ENCODE measurements at places on chromosomes 16 and 17.

DNA sequence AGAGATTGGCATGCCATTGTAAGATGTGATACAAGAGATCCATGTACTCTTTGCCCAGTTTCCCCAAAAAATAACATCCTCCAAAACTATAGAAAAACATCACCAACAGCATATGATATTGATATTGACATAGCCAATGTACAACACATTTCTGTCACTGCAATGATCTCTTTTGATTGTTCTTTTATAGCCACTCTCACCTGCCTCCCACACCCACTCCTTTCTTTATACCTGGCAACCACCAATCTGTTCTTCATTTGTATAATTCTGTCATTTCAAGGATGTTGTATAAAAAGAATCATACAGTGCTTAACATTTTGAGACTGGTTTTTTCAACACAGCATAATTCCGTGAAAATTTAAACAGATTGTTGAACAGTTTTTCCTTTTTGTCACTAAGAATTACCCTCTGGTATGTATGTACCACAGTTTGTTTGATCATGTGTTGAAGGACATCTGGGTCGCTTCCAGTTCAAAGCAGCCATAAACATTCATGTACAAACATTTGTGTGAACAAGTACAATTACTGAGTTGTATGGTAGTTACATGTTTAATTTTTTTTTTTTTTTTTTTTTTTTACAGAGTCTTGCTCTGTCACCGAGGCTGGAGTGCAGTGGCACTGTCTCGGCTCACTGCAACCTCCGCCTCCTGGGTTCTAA is 9.9 kb downstream of the KRTAP9-1 start:
- DNase-seq, result no peak

DNA sequence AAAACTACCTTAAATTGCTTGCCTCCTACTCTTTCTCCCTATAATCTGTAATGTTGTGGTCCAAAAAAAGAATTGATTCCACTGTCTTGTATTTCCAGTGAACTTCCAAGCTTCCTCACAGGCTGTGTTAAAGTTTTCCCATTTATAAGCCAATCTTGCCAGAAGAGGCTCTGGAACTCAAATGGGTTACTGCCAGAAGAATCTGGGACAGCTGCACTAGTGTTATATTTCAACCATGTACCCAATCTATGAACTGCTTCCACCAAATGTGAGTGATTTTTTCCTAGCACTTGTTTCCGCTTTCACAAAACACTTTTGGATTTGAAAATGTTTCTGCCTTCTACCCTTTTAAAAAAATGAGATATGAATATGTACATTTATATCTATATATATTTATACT is 1.8 kb downstream of the CCDC43 start:
- no peak for DNase-seq

DNA sequence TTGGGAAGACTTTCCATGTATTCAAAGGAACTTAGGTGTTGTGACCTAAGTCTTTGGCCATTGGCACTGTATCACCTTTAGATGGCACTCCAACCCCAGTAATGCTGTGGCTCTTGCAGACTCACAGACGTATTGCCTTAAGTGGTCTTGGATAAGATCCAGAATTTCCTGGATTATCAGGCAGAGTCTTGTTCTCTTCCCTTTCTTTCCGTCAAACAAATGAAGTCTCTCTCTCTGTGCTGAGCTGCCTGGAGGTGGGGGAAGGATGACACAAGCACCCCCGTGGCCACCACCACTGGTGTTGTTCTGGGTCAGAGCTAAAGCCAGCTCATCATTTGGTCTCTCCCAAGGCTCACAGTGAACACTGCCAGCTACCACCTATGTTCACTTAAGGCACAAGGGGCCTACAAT is 789.9 kb upstream of the KIF2B start:
- DNase-seq, result peak; percentile 65

GRCh38 chr17:56177361-56177760 is 24.1 kb downstream of the ANKFN1 start:
- no peak for DNase-seq

DNA sequence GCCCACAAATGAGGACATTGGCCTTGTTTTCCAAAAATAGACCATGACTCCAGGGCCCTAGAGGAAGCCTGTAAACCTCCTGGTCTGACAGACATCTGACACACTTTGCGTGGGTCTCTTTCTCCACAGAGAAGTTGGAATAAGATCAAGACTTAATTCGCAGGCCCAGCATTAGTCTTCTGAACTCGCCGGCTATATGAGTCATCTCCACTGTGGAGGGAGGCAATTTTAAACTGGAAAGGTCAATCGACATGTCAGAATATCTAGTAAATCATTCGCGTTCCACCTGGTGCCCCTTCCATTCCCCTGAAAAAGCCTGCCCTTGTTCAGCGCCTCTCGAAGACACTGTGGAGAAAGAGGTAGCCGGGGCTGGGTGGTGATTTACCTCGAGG is 140.1 kb downstream of the CLEC16A start:
- DNase-seq, result no peak

DNA sequence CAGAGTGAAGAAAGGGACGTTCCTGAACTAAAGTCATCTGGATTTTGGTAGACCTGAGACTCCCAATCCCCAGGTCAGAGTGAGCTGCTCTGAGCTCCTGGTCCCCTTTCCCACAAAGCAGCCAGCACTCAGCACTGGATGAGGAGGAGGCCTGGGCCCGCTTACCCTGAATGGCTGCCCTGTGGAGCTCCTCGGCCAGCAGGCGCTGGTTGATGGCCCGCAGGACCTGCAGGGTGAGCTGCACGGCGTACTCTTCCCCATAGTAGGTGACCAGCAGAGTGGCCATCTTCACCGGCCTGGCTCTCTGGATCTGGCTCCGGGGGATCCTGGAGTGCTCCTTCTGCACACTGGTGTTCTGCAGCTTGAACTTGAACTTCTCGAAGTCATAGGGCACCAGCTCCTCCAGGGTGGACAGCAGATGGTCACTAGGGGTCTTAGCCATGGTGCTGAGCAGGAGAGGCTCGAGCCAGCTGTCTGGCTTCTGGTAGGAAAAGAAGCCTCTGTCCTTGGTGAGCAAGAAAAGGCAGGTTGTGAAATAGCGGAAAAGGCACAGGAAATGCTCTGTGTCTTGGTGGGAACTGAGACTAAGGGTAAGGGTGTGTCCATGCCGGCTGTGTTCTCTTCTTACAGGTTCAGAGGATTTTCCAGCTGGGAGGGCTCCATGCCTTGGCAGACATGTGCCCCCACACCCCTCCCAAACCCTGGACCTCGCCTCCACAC is at the start of gene MEFV:
Gene MEFV (minus strand): TSS at position 488 of the 720 bp plus-strand sequence. CDS start 46 bp downstream, at position 442.
- DNase-seq, result peak; percentile 39

DNA sequence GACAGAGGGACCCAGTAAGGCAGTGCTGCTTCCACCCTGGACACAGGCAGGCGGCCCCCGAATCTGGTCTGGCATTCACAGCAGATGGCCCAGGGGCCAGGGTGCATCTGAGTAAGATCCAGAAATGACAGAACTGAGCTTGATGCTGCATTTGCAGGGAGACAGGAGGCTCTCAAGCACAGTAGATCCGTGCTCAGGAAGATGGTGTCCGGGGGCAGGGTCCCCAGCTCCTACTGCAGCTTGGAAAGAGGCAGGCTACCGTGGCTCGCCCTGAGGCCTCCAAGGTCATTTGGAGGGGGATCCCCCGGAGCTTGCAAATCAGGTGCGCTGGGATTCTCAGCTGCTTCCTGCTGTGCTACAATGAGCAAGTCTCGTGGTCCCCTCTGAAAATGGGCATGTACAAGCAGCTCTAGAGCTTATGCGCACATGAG is 2.2 kb downstream of the C16orf95 start:
- no peak for DNase-seq

DNA sequence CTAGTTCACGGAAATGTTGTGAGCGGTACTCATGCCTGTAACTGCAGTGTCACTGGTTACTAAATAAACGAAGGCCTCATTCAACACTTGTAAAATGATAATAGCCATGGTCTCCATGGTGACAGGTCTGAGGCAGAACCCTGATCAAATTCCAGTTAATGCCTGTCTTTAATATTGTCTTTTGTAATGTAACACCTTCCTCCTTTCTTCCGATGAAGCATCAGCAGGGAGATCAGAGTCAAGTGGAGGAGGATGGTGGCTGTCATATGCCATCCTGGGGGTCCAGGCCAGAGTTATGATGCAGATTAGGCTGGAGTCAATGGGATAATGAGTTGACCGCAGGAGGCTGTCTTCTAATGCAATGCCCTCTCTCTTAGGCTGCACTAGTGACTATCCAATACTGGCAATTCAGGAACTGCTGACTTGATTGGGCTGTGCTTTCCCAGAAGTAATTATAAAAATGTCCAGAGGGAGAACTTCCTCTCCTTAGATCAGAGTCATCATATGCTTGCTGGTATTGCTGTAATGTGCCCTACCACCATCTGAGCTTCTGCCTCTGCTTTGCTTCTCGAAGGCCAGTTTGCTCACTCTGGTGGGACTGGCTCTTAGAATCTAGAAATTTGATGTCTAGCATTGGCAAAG is 419.1 kb downstream of the CA10 start:
- DNase-seq, result no peak

DNA sequence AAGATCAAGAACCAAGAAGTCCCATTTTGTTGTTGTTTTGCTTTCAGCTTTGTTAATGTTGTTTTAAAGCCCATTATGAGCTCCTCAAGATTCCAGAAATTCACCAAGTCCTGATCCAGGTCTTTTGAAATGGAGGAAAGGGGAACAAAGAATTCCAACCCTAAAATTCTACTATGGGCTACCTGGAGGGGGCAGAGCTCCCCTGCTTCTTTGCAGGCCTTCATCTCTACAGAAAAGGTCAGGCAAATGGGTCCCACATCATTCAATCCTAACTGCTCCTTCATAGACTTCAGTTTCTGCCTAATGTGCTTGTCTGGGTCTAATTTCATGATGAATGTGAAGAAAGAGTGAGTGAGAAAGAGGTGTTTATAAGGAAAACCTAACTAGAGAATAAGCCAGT is 375.5 kb downstream of the TOX3 start:
- DNase-seq, result no peak

Data from NB4 (cell line).